ENCODE measurements at places on chromosomes 1 and 21. TPM values are rescaled to one million over a fixed set of nuclear protein-coding genes. Genes with fewer than 3 reads are reported as not detected.

GRCh38 chr1:207863893-207864535 lies 46.9 kb downstream of the CD34 start:
- DNase-seq, result no peak

DNA sequence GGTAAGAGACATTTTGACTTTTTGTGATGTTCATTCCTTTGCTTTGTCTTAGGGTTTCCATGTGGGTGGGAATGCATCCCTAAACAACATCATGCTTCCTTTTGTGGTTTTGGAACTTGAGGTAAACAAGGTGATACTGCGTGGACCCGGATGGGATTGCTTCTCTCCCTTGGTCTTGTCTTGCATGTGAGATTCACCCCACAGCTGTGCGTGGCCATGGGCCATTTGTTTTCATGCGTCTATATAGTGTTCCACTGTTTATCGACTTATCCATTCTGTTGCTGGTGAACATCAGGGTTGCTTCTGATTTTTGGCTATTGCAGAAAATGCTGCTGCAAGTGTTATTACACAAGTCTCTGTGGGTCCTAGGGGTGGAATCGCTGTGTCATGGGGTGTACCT lies 21.1 kb downstream of the CRYAA start:
- no peak for DNase-seq

GRCh38 chr21:44074315-44074958 lies 32.8 kb upstream of the PWP2 start:
- DNase-seq, result no peak

AUNIP gene
- 1.1 TPM for total RNA-seq

Measured in lung (tissue), 17 donors.